AG09319 (cell line): ENCODE measurements at places on chromosomes 12 and 14.

- DNase-seq, result no peak
Observed at GRCh38 chr14:84806622-84807021, 723.3 kb upstream of the FLRT2 start.

DNA sequence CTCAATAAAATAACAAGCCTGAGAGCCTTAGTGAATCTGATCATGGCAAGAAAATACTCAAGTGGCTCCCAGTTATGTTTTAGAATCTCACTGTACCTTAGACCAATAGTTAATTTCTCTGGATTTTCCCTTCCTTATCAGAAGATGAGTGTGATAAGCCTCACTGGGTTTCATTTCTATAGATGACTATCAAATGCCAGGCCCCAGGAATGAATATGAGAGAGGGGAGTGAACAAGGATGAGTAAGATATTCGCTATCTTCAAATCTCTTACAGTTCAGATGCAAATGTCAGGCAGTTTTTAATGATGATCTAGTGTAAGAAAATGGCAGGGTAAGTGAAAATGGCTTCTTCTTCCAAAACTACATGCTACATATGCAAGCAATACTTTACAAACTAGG, 26.1 kb upstream of the OR10P1 start:
- no peak for DNase-seq

- DNase-seq, result peak; percentile 31
Observed at GRCh38 chr12:113242026-113242418, 20.8 kb downstream of the TPCN1 start.

DNA sequence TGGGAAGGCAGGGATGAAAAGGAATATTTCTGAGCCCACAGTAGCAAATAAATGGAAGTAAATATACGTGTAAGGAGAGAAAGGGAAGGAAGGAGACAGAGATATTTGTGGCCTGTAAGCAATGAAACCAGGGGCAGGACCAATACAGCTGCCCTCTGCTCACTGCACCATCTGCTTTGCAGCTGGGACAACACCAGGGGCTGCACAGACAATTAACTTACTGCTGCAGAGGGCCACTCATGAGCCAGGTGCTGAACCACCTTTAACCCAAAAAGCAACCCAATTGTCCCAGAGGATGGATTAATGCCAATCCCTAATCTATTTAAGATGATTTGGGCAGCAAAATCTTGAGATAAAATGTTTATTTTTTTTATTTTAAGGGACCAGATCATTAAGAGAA, 30.6 kb upstream of the TMX1 start:
- no peak for DNase-seq

GRCh38 chr12:114166362-114166761, 200.2 kb upstream of the RBM19 start:
- DNase-seq, result no peak
